Suppressor macrophage (primary cell): ENCODE measurements at places on chromosomes 1 and 21.

DNA sequence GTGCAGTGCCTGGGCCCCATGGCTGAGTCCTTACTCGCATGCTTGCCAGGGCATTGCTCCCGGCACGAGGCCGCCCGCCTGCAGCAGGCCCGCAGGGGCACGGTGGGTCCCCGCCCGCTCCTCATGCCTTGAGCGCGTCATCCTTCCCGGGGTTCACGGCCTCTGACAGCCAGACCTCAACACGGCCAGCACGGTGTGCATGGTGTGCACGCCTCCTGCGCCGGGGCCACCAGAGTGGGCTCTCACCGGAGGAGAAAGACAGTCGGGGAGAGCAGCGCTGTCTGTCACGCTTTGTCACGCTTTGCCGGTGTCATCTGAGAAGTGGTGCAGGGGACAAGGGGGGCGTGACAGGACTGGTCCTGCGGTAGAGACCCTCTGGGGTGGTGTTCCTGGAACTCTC is 11.9 kb upstream of the COL18A1 start:
- DNase-seq: no peak

DNA sequence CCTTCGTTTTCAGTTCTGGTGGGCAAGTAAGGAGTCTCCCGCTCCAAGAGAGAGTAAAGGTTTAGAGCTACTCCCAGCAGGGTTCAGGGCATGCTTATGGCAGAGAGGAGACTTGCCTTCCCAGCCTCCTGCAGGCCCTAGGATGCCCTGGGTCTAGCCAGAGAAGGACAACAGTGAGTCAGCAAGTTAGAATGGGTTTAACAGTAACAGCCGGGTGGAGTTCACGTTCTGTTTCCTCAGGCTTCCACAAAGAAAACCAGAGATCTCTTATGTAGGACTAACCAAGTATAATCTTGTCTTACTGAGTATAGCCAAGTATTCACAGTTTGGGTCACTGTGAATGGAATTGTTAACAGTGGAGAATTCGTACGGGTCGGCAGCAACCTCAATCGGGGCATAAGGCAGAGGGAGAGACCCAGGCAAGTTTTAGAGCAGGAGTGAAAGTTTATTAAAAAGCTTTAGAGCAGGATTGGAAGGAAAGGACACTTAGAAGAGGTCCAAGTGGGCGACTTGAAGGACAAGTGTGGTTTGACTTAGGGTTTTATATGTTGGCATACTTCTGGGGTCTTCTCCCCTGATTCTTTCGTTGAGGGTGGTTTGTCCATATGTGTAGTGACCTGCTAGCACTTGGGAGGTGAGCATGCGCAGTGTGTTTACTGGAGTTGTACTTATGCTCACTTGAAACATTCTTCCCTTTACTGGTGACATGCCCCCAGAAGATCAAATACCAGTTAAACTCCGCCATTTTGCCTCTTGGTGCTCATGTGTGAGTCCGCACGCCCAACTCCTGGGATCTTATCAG is 4.5 kb downstream of the OVAAL start:
- no peak for DNase-seq

GRCh38 chr21:14602382-14602958 is 56.4 kb upstream of the SAMSN1 start:
- DNase-seq: peak; percentile 32

DNA sequence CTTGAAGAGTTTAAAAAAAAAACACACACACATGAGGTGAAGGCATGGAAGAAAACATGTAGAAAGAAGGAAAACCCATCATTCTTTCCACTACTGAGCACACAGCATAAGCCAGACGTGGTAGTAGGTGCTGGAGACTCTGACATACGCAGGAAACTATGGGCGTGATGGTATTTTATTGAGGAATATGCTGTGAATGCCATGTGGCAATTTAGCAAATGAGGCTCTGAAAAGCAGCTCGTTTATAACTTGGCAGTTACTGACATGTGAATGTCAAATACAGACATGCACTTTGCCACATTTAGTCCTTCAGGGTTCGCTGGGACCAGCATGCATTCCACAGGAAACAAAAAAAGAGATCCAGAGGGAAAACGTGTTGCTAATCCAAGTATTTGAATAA is 74.3 kb upstream of the IFNAR2 start:
- no peak for DNase-seq

DNA sequence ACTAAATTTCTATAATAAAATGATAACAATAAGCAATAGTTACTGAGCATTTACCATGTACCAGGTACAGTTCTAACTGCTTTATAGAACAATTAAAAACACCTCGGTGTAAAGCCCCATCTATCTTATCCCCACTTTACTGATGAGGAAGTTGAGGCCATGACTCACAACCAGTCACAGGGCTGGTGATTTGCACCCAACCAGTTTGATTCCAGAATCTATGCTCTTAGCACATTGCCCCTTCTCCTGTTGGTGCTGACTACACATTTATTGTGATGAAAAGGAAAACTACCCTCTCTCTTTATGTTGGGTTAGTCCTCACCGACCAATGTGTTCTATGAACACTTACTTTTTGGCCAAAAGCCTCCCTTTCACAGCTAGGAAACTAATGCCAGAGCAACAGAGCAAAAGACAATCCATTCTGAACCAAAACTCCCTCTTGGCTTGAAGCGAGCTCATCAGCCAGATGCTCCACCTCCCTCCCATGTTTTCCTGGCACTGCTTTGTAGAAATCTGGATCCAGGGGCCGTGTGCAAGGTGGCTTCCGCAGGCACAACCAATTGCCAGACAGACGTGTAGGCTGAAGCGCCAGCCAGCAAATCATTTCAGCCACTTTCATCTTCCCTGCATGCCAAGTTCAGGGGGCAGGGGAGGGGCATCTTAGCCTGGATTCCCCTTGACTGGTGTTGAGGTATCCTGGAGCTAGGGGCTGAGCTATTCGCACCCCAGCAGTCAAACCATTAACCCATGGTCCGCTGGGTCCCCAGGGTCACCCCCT is 32.0 kb upstream of the SLC30A1 start:
- DNase-seq: peak; percentile 78

- DNase-seq: no peak
Observed at GRCh38 chr1:54558434-54559030, 10.5 kb downstream of the ACOT11 start.

GRCh38 chr1:24745711-24746413 is 615 bp downstream of the CLIC4 start:
- peak; percentile 72 for DNase-seq

DNA sequence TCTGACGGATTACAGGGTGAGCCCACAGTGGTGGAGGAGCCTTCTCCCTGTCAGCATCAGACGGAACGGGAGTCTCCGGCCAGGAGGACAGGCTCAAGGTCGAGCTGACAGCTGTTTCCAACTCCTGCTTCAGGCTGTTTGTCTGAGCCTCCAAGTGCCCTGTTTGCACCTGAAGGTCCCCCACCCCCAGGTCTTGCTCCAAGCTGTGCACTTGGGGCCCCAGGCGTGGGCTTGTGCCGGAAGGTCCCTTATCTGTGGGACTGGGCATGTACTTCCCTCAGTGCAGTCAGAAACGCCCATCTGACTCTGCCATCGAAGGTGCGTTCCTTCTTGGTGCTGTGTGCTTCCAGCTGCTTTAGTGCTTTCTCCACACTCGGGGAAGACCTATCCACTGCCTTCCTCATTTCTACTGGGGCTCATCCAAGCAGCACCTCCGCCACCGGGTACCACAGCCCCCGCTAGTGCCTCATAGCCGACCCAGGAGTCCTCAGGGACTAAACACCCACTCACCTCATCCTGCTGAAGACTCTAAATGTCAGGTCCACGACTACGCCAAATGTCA is 29.5 kb upstream of the CR2 start:
- DNase-seq: no peak
